ENCODE measurements at places on chromosomes 2 and 18.

- no peak for DNase-seq
These were observed 45.7 kb downstream of the STK39 start for GRCh38 chr2:168201584-168202116.

DNA sequence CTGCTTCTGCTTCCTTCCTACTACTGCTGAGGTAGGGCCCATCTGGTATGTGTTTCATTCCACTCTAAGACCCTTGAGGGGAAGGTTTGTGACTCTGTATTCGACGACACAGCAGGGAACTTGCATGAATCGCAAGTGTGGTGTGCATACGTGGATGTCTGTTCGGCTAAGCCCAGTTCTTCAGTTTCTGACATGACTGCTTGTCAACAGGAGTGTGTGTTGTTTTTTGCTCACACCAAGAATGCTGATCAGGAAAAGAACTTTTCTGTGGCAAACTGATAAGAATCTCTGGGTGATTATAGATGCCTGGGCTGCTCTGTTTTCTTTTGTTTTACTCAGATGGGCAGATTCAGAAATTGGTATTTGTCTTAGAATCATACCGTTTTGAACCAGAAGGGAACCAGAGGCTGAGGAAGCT is 22.0 kb downstream of the TNFRSF11A start:
- no peak for DNase-seq

- DNase-seq: no peak
These were observed 31.7 kb upstream of the APCDD1 start for GRCh38 chr18:10422731-10423130.

DNA sequence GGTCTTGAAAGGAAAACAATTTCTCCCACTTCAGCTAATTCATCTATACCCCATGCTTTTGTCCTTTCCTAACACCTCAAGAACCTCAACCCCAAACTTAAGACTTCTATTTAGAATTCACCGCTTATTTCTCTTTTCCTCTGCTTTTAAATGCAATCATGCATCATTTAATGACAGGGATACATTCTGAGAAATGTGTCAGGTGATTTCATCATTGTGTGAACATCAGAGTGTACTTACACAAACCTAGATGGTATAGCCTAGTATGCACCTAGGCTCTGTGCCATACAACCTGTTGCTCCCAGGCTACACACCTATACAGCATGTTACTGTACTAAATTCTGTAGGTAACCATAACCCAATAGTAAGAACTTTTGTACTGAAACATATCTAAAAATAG is 22.9 kb downstream of the ARL5A start:
- DNase-seq: no peak

- no peak for DNase-seq
These were observed 14.4 kb downstream of the IL36B start for GRCh38 chr2:113038291-113038690.

- no peak for DNase-seq
These were observed 11.5 kb downstream of the PAIP2B start for GRCh38 chr2:71215447-71215846.

DNA sequence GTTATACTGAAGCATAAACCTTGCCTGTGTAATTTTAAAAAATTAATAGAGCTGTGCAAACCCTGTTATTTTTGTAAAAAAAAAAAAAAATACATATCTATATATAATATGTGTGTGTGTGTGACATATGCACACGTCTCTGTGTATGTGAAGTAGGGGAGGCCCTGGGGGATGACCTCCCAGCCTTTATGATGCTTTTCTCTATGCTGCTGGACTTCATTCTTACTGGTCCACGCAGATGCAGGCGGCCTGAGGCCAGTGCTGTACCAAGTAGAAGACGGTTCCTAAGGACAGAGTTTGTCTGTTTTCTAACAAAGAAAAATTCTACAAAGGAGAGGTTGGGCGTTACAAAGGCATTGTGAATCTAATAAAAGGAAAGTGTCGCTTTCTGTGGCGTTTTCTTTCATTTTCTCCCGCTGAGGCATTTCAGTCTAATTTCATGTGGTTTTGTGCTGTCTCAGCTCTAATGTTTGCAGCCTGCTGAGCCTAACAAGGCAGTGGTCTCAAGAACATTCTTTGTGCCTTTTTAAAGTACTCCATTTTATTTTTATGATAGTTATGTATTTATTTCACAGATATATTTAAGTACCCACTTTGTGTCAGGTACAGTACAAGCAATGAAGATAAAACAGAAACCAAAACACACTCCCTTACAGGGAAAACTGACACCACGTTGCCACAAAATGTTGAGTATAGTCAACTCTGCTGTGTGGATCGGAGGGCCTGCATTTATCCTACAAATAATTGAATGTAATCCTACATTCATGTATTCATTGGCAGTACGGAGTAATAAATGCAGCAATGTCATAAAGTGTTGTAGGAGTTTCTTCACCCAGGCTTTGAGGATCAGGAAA is 118.0 kb downstream of the RAB3GAP1 start:
- no peak for DNase-seq

DNA sequence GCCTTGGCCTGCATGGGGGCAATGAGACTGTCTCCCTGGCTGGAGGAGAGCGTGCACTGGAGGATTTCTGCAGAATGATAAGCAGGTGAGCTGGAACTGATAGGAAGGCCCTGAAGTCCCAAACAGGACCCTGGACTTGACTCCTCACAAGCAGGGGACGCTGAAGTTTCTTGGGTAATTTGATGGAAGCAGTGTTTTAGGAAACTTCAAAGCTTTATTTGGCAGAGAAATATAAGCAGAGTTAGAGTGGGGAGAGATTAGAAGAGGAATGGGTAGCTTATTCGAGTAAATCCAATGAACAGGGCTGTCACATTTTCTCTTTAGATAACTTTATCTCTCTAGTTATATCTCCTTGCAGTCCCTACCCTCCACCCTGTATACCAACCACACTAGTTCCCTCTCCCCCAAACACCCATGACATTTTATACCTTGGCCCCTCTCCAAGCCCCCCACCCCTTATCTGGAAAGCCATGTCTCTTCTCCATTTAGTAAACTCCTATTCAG is 73.6 kb upstream of the IGFBP5 start:
- no peak for DNase-seq

GRCh38 chr18:36035253-36035652 is 32.1 kb downstream of the RPRD1A start:
- DNase-seq: no peak

DNA sequence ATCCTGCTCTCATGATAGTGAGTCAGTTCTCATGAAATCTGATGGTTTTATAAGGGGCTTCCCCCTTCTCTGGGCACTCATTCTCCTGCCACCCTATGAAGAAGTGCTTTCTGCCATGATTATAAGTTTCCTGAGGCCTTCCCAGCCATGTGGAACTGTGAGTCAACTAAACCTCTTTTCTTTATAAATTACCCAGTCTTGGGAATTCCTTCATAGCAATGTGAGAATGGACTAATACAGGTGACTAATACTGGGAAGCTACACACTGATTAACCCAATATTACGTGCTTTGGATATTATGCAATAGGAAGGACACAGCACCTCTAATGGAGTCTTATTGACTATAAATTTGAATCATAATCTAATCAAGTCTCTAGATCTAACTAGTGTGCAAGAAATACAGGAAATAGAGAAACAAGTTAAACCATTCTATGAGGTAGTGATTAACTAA is 107.2 kb upstream of the ETAA1 start:
- DNase-seq: no peak

DNA sequence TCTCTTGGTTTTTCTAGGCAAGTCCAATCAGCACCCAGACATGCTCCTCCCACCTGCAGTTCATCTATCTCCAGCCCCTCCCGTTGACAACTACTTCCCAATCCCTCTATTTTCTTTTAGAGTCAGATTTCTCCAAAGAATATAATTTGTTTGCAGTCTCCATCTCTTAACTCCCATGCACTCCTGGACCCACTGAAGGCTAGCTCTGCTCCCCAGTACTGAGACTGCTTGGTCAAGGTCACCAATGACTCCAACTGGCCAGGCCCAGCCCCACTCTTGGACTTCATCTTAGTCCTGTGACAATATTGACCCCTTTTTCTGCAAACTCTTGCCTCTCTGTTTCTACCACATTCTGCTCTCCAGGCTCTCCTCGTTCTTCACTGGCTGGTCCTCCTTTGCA is 62.0 kb downstream of the BCL2L11 start:
- DNase-seq: no peak

DNA sequence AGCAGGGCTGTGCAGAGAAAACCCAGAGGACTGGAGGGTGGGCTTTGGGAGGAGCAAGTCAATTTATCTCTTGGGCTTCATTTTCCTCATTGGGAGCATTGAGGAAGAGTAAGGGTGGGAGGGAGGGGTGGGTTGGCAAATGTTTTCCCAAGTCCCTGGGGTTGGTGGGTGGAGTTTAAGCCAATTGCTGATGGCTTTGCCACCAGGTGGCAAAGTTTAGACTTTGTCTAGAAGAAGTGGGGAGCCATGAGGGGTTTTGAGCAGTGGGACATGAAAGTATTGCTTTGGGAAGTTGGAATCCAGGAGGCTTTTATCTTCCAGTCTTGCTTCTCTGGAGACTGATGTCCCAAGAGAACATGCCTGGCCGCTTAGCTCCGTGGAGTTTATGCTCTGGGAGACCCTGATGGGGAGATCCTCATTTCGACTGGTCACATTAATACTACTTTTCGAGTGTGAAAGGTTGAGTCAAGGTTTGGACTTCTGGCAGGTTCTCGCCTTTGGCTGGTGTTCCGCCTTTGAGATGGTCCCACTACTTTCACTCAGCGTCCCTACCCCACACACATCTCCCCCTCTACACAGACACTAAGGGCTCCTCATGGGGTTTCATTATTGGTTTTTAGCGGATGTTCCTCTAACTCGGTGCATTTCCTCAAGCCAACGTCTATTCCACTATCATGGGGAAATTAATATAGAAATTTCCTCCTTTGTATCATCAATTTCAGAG is 126.7 kb downstream of the PRKCE start:
- no peak for DNase-seq

GRCh38 chr2:191222507-191222906 is 22.7 kb upstream of the MYO1B start:
- DNase-seq: no peak

GRCh38 chr2:171824086-171824485 is 70.0 kb downstream of the SLC25A12 start:
- DNase-seq: no peak

DNA sequence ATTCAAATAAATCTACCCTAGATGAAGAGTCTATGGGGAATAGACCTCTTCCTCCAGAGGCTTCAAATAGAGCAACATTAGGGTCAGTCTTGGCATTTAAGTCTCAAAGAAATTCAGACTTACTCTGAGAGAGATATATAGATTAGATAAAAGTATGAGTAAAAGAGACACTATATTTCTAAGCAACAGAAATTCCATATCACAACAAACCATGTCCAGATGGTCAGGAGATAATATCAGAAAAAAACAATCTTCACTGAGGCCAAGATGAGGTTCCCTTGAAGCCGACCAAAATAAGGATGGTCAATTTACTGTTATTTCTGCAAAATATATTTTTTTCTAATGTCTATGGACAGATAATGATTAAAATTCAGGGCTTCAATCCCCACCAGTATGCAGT is 89.1 kb upstream of the NOSTRIN start:
- no peak for DNase-seq

DNA sequence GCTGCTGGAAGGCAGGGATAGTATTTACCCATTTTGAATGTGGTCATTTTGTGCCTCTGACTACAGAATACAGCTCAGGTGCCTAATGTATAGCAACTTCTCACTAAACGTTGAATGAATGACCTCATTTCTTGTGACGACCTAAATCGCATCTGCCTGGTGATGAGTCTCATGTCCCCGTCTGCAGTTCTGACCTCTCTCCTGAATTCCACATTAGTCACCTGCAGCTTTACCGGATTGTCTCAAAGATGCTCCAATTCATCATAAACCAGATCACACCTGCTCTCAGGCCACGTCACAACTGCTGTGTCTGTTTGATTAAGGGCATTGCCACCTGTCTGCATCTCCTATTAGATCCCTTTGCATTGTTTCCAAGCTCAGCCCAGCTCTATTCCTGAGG is 133.6 kb upstream of the MYT1L start:
- DNase-seq: peak; percentile 5

GRCh38 chr18:47986620-47987387 is 56.3 kb upstream of the SMAD2 start:
- DNase-seq: peak; percentile 58

- DNase-seq: no peak
These were observed 14.7 kb downstream of the GRB14 start for GRCh38 chr2:164606557-164606956.

- DNase-seq: no peak
These were observed 672 bp downstream of the ATP6V1B1 start for GRCh38 chr2:70936165-70936978.

DNA sequence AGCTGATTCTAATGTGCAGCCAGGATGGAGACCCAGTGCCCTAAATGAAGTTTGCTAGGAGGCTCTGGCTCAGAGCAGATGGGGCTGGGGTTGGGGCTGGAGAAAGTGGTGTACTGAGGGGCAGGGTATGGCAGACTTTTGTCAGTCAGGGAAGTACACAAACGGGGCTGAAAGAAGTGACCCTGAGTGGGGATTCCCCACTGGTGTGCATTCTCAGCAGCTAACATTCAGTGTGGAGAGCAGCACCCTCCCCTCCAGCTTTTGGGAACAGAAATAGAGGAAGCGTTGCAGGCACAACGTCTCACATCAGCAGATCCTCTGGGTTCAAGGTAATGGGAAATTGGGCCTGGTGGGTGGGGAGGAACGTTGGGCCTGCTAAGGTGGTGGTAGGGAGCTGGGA is 89.1 kb upstream of the GCFC2 start:
- DNase-seq: no peak

- no peak for DNase-seq
These were observed 75.8 kb downstream of the KCNG2 start for GRCh38 chr18:79873449-79874110.

GRCh38 chr2:159108181-159108893 is 139.9 kb downstream of the TANC1 start:
- DNase-seq: no peak

DNA sequence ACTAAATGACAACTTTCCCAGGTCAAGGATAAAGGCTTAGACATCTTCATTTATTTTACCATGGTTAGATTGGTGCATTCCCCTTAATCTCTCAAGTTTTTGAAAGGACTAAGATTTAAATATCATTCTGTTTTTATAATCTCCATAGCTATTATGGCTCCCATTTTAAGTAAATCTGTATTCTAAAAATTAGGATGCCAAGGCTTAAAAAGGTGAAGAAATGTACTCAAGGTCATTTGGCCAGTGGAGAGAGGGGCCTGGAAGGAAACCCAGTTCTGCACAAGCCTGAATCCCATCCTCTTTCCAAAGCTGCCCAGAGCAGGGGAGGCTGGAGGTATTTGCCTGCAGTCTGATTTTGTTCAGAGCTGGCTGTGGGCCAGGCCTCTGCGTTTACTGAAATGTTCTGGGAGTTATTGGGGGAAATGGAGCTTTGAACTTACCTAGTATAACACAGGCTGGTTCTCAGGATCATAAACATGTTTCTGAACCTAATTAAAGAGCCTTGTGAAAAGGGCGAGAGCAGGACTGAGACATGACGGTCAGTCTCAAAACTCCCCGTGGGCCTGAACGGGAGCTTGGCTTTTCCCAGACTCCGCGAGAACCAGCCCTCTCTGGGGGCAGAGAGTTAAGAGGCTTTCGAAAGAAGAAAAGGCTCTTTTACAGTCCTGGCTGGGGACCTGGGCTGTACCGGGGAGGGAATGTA is 85.6 kb downstream of the DDX1 start:
- no peak for DNase-seq

Data from SW480 (cell line).